ENCODE measurements at places on chromosomes 11 and 22.
A peak's percentile ranks its signal among the peaks of the same experiment; 100 is the strongest.

DNA sequence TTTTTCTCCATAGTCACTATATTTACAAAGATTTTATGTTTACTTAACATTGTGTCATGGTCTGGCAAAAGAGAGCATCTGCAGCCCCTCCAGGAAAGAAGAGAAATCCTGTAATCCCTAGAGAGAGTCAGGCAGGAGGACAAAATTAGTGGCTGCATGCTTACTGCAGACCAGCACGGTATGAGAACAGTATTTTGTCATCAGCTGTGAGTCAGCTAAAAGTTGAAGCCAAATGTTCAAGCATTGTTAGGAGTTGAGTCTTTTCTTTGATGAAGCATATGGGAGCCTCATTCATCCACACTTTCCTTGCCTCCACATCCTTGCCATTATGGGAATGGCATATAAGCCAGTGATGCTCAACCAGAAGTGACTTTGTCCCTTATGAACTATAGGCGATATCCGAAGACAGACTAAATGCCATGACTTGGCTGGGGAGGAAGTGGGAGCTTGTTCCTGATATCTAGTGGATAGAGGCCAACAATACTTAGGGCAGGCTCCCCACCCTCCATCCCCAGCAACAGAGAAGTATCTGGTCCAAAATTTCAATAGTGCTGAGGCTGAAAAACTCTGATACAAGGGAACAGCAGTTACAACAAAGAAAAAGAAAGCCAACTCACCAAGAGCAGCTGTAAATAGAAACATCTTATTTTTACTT lies 112.0 kb upstream of the OR5AK2 start:
- peak; percentile 11 for DNase-seq

DNA sequence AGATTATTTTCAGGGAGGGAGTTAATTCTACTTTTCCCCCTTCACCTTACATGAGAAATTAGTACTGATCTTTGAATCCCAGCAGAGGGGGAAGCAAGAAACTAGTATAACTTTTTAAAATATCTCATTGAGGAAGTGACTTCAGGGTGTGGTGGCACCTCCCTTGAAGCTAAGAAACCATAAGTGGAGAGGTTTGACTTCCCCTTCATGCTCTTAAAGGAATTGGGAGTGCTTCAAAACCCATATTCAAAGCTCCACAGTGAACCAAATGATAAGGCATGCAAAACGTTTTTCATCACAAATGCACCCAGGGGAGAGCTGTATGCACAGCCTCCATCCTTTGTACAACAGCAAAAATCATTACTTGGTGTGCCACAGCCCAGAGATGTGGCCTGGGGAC lies 540 bp downstream of the MS4A14 start:
- no peak for DNase-seq

GRCh38 chr11:73177380-73177777 lies 35.3 kb upstream of the FCHSD2 start:
- DNase-seq = peak; percentile 25

- DNase-seq = no peak
These were observed 18.1 kb downstream of the MCM5 start for GRCh38 chr22:35418088-35418487.

DNA sequence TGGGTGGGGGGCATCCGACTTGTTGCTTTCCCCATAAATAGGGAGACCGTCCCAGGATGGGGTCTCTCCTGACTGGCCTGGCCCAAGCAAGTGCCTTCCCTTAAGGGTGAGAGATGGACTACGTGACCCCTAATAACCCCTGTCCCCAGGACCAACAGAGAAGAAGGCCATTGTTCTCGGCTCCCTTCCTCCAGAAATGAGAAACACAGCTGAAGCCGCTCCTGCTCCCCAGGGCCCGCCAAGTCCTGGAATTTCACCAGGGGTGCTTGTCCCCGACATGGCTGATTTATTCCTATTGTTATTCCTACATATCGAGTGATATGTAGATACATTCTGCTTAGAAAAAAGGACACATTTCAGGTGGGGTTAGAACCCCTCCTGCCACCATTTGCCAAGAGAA lies 100.8 kb downstream of the TP53I11 start:
- DNase-seq = no peak

- DNase-seq = no peak
These were observed 4.6 kb upstream of the IL17REL start for GRCh38 chr22:50016988-50017700.

Measured in GM04503 (cell line).